ENCODE measurements at places on chromosomes 2 and 18.

DNA sequence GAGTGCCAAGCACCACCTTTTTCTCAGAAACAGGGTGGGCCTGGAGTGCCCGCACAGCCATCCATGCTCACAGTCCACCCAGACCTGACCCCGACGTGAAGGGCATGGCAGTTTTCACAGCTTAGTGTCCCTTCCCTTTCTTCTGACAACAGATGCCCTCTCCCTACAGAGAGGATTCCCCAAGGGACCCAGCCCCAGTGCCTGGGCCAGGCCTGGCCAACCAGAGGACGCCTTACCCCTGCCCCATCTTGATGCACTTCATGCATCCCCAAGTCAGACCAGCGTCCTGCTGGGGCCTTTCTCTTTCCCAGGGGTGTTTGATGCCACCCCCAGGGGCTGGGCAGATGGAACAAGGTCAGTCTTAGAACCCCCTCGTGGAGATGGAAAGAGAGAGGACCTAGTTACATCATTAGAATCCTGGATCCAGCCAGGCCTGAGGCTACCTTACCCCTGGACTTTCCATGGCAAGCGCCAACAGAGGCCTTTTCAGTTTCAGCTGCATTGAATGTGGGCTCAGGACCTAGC lies 3.8 kb downstream of the ANKMY1 start:
- no peak for DNase-seq

GRCh38 chr2:1931003-1931914 lies 186.9 kb upstream of the PXDN start:
- DNase-seq: no peak

DNA sequence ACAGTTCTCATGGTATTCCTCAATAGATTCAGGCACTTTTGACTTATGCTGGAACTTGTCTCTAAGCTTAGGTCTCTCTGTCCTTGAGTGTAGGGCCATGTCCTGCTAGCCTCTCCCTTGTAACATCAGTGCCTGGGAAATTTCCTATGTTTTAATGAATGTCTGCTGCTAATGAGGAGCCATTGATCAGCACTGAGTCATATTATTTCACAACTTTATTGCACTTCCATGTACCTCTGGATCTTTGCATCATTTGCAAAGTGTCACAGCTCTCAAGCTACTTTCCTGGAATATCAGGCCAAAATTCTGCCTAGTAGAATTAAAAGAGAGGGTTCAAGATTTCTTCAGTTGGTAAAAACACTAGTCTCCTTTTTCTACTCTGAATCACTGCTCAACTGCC lies 102.5 kb downstream of the GAREM1 start:
- DNase-seq: no peak

DNA sequence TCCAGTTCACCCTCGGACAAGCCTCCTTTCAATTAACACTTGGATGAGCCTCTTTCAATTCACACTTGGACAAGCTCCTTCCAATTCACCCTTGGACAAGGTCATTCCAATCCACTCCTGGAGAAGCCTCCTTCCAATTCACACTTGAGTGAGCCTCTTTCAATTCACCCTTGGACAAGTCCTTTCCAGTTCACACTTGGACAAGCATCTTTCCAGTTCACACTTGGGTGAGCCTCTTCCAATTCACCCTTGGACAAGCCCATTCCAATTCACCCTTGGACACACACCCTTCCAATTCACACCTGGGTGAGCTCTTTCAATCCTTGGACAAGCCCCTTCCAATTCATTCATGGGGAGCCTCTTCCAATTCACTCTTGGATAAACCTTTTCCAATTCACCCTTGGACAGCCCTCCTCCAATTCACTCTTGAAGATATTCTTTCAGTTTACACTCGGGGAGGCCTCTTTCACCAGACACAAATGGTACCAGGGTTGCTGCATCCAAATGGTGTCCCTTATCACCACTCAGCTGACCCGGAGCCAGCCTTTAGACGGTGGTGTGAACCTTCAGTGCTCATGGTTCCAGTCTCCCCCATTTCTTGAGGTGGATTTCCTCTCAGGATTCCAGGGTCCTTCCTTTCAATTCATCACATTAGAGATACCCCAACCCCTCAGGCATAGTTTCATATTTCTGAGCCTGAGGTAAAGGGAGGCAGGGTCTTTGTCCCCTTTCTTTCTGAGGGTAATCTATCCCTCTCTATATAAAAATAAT lies 183.6 kb downstream of the SH3BP4 start:
- no peak for DNase-seq

DNA sequence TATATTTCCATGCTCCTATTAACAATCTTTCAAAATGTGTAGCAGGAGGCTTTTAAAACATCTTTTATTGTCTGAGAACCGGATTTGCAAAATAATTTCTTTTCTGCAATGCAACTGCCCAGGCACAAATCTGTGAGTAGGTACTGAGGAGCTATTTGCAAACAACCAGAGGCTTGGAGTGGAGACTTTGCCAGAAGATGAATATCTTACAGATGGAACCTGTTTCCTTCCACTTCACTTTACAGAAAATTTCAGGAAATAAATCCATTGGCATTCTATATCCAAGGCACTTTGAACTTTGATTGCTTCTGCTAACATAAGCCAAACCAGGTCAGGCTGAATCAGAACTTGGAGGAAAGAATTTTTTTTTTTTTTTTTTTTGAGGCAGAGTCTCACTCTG lies 237.4 kb upstream of the REV1 start:
- DNase-seq: no peak

All from NCI-H1436 treated with DMSO at 0.1 percent for 48 hours (cell line).